Keratinocyte (primary cell): ENCODE measurements at places on chromosomes 7 and 10. TPM values are rescaled to one million over a fixed set of nuclear protein-coding genes. Genes with fewer than 3 reads are reported as not detected.

- no peak for DNase-seq
Measured at GRCh38 chr7:83936056-83936708, 258.4 kb downstream of the SEMA3A start.

JCAD gene
- polyA plus RNA-seq: 0.10 to 0.54 TPM (median 0.10 TPM) in 3 replicates

NSUN6 gene
- 6.2 to 9.8 TPM (median 8.5 TPM) in 3 replicates for polyA plus RNA-seq

- DNase-seq: no peak
Measured at GRCh38 chr10:17019696-17020095, 109.9 kb downstream of the CUBN start.

- no peak for DNase-seq
Measured at GRCh38 chr10:123019264-123019663, 10.5 kb downstream of the ACADSB start.

DNA sequence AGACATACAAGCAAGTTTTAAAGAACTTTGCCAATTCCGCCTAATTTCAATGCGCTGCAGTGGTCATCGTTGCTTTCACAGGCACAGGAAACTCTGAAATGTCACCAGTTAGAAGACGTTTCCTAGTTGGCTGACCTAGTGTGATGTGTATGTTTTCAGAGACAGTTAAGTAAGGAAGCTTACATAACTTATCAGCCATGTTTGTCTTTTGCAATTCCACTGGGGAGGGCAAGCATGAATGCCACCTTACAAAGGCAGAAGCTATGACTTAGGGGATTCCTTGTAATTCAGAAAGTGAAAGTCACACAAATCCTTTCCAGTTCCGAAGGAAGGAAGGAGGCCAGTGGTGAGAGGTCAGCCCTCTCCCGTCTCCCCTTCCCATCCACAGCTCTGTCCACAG lies 15.0 kb upstream of the NPS start:
- DNase-seq: no peak

ZWINT gene
- 9.8 to 37.4 TPM (median 31.2 TPM) in 3 replicates for polyA plus RNA-seq

DNA sequence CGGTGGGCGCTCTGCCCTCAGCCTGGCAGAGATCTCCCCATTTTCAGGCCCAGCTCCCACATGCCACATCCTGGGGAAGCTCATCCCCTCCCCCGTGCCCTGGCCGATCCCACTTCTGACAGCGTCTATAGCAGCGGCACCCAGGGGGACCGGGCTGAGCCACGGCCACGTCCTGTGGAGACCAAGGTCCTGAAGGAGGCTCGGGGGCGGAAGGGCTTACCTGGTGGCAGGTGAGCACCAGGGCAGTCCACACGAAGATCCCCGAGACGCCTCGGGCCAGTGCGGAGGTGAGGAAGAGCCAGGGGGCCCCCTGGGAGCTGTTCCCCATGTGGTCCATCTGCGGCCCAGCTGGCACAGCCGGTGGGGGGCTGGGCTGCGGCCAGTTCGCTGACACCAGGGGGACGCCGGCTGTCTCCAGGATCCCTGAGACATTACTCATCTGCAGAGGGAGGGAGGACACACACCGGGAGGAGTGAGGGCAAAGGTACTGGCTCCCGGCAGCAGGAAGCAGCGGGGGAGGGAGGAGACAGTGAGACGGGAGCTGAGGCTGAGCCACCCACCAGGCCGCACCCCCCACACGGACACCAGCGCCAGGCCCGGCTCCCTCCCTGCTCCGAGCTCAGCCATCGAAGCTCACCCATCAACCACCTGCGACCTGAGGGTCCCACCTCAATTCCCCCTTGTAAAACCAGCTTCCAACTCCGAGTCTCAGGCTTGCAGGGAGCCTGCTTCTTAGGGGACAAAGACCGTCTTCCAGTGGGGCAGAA lies 776 bp downstream of the TMEM184A start:
- no peak for DNase-seq

STK32C gene
- polyA plus RNA-seq: 4.0 to 4.7 TPM (median 4.1 TPM) in 3 replicates

CAV2 gene
- polyA plus RNA-seq: 467 to 631 TPM (median 530 TPM) in 3 replicates

DNA sequence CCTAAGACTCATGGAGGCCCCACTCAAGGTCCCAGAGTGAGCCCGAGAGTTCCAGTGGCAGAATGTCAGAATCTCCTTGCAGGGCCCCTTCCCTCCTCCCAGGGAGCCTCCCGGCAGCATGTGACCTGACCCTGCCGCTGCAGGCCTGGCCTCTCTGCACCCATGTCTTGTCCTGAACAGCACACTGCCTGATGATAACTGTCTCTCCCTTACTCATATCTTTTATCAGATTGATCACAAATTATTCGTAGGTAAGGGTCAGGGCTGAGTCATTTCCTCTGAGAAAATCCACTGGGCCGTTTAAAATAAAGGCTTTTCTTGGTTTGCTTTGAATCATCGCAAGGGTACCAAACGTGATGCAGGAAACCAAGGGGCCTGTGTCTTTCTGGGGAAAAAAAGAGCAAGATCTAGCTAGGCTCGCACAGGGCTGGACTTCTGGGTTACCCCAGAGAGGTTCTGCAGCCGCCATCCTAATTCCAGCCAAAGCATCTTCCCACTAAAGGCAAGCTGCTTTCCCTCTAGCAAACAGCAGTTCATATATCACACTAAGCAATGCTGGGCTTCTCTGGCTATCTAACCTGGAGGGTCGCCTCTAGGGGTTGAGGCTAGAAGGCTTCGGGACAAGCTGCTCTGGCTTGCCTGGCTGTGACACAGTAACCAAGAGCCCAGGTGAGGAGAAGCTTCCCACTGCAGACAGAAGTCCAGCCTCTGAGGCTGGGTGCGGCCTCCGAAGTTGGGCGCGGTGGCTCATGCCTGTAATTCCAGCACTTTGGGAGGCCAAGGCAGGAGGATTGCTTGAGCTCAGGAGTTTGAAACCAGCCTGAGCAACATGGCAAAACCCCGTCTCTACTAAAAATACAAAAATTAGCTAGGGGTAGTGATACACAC lies 104.9 kb downstream of the SPDYE5 start:
- no peak for DNase-seq

DNA sequence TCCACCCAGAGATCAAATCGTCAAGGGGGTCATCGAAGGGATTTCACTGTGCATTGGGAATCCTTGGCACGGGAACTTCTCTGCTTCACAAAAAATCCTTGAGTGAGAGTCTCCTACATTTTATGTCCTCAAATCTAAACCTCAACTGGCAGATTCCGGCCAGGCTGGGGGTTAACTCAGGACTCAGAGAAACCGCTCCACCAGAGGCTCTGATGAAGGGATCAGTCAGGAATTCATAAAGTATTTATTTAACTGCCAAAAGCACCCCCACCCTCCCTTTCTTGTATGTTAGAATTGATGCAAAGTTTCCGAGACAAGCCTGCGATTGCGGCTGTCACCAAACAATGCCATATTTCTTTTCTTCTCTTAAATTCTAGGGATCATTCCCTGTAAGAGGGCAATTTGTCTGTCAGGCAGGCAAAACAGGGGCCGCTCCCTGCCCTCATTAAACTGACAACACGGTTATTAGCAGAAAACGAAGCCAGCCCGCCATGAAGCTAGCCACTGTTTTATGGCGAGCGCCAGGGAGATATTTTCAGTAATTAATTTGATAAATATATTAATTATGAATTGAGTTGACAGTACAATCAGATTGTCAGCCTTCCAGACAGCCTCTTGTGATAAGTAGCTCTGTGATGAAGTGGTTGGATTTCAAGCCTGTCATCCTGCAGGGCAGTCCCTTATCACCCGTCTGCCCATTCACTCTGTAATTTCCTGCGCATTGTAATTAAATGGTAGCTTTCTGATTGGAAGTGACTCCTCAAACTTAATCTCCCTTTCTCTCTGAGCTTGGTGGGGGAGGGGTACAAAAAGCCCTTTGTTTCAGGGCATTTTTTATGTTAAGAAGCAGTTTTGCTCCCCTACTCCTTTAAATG lies 153.0 kb upstream of the GPR26 start:
- no peak for DNase-seq

DNA sequence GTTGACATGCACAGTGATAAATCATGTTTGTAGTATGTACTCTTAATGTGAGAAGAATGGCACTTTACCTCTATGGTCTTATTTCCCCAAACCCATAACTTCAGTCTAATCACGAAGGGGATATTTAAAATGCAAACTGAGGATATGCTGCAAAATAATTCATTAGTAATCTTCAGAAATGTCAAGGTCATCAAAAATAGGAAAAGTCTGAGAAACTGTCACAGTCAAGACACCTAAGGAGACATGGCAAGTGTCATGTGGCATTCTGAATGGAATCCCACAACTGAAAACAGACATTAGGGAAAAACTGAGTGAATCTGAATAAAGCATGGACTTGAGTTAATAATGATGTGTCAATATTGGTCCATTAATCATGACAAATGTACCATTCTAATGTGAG lies 605.5 kb upstream of the ANKRD30A start:
- DNase-seq: no peak

DNA sequence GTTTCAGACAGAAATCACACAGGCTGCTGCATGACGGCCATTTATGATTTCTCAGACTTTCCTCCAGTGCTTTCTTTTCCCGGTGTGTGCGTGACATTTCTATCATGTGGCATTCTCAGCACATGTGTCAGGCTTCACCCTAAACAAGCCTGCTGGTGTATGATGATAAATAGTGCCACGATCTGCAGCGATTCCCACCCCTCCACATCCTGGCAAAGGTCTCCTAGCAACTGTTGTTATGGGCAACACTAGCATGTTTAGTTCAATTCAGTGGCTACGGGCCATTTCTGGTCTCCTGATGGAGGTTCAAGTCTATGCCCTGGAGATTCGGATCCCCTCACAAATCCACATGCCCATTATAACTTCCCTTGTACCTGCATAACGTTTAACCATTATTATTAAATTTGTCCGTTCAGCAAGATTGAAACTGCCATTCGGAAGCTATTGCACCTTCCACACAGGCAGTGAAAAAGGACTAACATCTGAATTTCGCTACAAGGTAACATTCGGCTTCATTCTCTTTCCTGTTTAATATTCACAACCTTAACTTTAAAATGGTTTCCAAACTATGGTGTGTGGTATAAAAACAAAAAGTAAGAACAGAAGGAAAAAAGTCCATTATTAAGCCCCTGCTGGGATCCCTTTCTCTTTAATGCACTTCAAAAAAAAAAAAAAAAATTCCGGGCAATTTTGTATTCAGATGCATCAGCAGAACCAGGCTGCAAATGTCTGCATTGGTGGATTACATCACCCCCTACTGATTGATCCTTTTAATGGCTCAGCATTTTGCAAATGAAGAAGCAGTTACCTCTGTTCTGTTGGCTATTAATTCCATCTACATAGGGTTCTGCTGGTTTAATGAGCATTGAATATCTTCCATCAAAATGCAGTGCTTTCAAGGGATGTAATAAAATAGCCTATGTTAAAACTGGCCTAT lies 90.2 kb downstream of the FRMD4A start:
- no peak for DNase-seq

GRCh38 chr10:8393531-8393930 lies 339.0 kb downstream of the GATA3 start:
- DNase-seq: no peak

LIPN gene
- polyA plus RNA-seq: 0.20 to 0.30 TPM in 2 of 3 replicates, not detected in the other

GRCh38 chr7:117006907-117007684 lies 53.8 kb downstream of the ST7 start:
- no peak for DNase-seq
